ENCODE measurements at places on chromosomes 5 and 9.

- DNase-seq: no peak
Observed at GRCh38 chr9:107807183-107807582, 317.6 kb upstream of the KLF4 start.

GRCh38 chr9:108565651-108566378 lies 290.0 kb downstream of the ACTL7B start:
- peak; percentile 14 for DNase-seq

GRCh38 chr9:137456864-137457405 lies 2.2 kb downstream of the NSMF start:
- no peak for DNase-seq

GRCh38 chr5:61575103-61575502 lies 243.0 kb downstream of the ZSWIM6 start:
- DNase-seq: no peak

DNA sequence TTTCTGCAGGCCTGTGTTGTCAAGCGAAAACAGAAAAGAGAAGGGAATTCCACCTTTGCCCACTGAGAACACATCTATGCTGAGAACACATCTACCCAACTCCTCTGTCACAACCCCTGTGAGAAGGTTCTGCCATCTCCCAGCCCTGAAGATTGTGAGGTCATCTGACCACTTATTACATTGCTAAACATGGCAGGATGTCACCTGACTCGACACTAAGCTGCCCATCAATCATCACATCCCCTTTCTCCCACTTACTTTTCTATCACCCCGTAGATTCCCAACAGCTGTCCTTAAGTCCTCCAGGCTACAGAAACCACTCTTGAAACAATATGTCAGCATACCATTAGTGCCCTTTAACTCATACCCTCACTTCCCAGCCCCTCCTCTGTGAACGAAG lies 64.2 kb upstream of the PRSS3 start:
- DNase-seq: no peak

GRCh38 chr5:174311531-174312269 lies 266.2 kb downstream of the NSG2 start:
- DNase-seq: peak; percentile 72

- no peak for DNase-seq
Observed at GRCh38 chr9:94699715-94700373, 26.7 kb upstream of the AOPEP start.

GRCh38 chr5:179806250-179807048 lies at the start of gene MGAT4B:
Gene MGAT4B, minus strand, starts transcription at chr5:179806866. Its CDS starts 283 bp downstream, at chr5:179806583.
- DNase-seq: no peak

- DNase-seq: no peak
Observed at GRCh38 chr5:119655061-119655460, 25.7 kb downstream of the FAM170A start.

- no peak for DNase-seq
Observed at GRCh38 chr9:130110166-130110565, 56.5 kb downstream of the GPR107 start.

- DNase-seq: no peak
Observed at GRCh38 chr5:155983954-155984353, 343.0 kb upstream of the SGCD start.

DNA sequence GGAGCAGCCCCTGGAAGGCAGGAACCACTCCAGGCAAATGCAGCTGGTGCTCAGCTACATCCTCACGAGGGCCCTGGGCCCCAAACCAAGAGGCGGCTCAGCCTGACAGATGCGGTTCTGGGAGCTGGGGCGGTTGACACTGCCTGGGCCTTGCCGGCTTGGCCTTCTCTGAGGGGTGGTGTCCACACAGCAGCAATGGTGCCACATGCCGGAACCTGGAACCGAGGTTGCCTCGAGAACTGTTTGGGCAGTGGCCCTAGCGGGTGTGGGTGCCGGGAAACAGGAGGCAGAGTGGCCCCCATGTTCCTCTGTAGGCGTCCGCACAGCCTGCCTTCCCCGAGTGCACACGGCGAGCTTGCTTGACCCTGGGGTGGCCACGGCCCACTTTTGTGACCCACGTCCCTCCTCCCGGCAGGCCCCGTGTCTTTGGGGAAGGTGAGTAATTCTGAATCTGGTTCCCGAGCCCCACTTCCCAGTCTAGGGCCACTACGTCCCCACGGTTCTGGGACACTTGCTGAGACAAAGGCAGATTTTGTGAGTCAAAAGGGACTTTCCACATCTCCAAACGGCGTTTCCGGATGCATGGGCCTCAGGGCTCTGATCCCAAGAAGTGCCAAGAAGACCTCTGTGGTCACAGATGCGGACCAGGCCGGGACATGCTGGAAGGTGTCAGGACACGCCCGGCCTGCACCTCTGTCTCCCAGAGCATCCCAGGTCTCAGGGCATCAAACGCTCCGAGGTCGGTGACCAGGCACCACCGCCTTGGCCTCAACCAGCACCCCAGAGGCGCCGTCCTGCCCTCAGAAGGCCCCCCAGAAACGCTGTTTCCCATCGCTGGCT lies 27.7 kb upstream of the SLC12A7 start:
- DNase-seq: no peak

DNA sequence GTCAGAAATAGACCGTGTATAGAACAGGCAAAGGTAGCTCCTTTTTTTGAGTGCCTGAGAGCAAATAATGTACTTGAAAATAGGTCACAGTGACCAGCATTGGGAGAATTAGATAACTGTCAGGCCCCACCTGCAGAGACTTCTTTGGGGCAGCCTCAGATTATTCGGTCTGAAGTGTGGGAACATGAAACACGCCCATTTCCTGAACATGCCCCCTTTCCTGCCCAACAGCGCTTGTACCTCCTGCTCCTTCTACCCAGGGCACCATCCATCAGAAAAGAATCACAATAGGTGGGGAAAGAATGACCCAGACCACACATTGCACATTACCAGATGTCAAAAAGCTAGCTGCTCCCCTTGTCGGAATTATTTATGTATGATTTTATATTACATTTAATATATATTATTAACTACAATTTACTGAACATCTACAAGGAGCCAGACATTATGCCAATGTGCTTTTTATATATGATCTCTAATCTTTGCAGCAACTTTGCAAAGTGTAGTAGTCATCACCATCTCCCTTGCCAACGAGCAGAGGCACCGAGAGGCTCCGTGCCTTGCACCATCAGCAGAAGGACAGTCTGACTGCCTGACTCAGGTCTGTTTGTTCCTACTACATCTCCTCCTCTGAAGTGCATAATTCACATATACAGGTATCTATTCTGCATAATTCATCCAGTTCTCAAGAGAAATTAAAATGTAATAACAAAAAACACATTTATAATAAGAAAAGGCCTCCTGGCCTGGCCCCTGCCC lies 39.5 kb downstream of the PTPN3 start:
- DNase-seq: no peak

- no peak for DNase-seq
Observed at GRCh38 chr5:163345216-163345615, 92.2 kb upstream of the CCNG1 start.

- DNase-seq: no peak
Observed at GRCh38 chr9:97868859-97869258, 15.8 kb downstream of the FOXE1 start.

GRCh38 chr9:79660615-79661014 lies 88.8 kb downstream of the TLE4 start:
- no peak for DNase-seq

- no peak for DNase-seq
Observed at GRCh38 chr5:115377468-115378217, 81.2 kb upstream of the CCDC112 start.

- DNase-seq: no peak
Observed at GRCh38 chr5:67182301-67182790, 14.3 kb downstream of the CD180 start.

DNA sequence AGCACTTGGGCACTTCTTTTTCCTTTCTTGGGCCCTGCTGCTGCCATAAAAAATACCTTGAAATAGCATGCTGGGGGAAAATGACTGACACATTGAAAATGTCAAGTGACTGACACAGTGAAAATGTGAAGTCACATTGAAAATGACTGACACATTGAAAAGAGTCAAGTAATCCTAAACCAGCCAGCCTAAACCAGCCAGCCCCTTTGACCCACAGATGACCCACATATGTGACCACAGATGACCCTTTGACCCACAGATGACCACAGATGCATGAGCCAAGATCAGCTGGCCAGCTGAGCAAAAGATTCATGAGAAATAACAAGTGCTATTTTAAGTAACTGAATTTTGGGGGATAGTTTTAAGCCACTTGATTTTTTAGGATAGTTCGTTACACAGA lies 97.8 kb upstream of the SLC28A3 start:
- no peak for DNase-seq

GRCh38 chr5:14246350-14247053 lies 103.4 kb downstream of the TRIO start:
- no peak for DNase-seq

Data from anterior cingulate cortex (tissue), 58 donors.